ENCODE measurements at places on chromosomes 6 and 20.

DNA sequence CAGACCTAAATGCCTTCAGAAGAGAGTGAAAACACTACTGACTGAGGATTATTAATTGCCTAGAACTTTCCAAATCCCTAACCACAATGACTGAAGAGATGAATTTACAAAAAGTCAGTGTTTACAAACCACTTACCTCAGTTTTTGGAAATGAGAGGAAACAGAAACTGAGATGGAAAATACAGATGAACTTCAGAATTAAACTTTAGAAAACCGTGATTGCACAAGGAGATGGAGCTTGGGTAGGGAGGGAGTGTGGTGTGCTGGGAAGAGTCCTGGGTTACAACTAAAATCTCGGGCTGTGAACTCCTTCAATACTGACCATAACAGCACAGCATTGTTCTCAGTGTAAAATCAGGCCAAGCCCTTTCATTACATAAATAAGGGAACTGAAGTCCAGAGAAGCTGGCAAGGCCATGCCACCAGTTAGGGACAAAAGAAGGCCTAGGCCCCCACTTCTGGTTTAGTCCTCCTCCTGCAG lies 4.0 kb downstream of the ELMO2 start:
- no peak for DNase-seq

GRCh38 chr6:45500924-45501816 lies 123.4 kb upstream of the SUPT3H start:
- DNase-seq = no peak

DNA sequence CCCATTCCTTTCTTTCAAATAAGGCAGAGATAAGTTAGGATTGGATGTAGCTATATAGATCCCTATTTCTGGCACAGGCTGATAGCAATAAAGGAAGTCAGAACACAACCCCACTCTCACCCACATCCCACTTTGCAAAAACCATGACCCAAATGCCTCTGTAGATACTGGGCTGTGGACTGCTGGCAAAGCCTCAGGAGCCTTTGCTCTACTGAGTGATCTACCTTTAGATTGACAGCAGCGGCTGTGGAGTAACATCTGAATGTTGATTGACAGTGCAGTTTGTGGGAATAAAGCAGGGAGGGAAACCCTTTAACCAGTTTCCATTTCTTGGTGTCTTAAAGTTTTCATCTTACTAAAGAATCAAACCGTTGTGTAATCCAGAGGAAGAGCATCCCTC lies 6.7 kb upstream of the TMEM30A start:
- DNase-seq = no peak

- DNase-seq = no peak
Measured at GRCh38 chr20:33883164-33883563, 72.0 kb downstream of the CHMP4B start.

GRCh38 chr6:108570517-108570916 lies 9.8 kb downstream of the FOXO3 start:
- no peak for DNase-seq

DNA sequence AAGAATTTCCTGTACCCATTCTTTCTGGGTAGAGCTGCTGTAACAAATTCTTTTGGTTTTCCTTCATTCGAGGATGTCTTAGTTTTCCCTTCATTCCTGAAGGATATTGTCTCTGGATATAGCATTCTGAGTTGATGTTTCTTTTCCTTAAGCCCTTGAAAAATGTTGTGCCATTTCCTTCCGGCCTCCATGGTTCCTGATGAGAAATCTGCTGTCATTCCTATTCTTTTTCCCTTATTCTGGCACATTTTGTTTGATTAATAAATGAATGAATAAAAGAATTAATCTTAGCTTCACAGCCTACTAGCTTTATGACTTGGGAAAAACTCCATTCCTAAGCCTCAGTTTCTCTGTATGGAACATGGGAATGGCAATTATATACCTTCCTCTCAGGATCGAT lies 173.1 kb downstream of the EYA2 start:
- DNase-seq = no peak

GRCh38 chr6:96610019-96610418 lies 47.1 kb downstream of the FHL5 start:
- DNase-seq = no peak

DNA sequence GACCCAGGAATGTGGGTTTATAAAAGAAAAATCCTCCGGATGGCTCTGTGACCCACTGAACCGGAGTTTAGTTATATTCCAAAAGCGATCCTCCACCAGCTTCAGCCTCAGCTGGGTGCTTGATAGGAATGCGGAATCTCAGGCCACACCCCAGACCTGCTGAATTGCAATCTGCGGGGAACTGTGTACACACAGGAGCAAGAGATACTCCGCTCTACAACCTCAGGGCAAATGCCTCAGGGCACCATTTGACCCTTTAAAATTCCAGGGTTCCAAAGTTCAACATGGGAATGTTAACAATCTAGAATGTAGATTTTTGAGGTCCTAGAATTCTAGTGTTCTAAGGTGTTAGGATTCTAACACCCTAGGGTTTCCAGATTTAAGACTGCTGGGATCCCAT lies 10.8 kb downstream of the BPIFA2 start:
- no peak for DNase-seq

- no peak for DNase-seq
Measured at GRCh38 chr6:209432-210103, 82.7 kb upstream of the DUSP22 start.

DNA sequence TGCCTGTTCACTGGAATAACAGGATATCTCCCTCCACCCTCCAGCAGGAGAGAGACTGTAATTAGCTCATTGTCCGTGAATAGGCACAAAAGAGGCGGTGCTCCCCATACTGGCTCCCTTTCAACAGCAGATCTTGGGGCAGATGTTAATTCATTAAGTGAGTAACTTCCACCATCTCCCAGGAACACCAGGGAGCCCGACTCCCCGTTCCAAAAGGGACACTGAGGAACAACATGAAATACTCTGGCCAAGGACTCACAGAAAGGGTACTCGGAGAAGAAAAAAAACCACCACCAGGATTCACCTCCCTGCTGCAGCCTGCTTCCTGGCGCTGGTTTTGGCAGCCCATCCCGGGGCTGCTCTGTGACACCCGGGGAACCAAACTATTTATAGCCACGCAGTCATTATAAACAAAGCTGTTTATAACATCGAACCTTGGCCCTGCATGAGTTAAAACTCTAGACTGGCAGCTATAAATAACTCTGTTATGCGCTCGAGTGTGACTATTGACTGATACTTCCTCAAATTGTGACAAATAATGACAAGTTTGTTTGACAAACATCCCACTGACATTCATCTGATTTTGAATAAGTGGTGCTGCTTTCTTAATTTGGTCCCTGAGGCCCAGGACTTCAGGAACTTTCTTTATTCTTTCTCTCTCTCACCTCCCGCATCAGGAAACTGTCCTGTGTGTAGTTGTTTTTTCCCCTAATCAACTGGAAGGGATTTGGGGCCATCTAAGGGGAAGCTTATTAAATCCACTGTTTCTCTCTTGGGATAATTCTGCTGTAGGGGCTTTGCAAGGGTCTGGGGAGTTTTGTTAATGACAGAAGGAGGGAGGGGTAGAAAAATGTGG lies 521.6 kb downstream of the CD83 start:
- no peak for DNase-seq

GRCh38 chr6:43308101-43308989 lies at the start of gene CRIP3:
TSS of gene CRIP3 (minus strand) at chr6:43308826. CDS start at chr6:43308792, 34 bp downstream.
- DNase-seq = peak; percentile 17

GRCh38 chr20:19333563-19333962 lies 121.1 kb downstream of the SLC24A3 start:
- no peak for DNase-seq

- DNase-seq = no peak
Measured at GRCh38 chr20:10131732-10132345, 86.8 kb upstream of the SNAP25 start.

DNA sequence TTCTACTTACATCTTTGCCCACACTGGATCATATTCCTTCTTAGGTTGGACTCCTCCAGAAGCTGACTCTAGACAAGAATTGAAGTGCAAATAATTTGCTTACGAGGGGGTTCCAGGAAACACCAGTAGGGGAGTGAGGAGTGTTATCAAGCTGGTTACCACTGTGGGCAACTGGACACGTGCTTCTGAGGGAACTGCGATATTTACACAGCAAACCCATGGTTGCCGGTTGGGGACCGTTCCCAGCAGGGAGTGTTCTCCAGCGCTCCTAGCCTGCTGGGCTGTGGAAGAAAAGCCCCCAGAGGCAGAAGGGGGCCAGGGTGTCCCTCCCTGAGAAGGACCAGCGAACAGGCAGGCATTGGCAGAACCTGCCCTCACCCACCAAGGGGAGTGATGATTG lies 21.7 kb downstream of the MDFI start:
- no peak for DNase-seq

- DNase-seq = no peak
Measured at GRCh38 chr6:82954356-82954755, 111.3 kb downstream of the UBE3D start.

DNA sequence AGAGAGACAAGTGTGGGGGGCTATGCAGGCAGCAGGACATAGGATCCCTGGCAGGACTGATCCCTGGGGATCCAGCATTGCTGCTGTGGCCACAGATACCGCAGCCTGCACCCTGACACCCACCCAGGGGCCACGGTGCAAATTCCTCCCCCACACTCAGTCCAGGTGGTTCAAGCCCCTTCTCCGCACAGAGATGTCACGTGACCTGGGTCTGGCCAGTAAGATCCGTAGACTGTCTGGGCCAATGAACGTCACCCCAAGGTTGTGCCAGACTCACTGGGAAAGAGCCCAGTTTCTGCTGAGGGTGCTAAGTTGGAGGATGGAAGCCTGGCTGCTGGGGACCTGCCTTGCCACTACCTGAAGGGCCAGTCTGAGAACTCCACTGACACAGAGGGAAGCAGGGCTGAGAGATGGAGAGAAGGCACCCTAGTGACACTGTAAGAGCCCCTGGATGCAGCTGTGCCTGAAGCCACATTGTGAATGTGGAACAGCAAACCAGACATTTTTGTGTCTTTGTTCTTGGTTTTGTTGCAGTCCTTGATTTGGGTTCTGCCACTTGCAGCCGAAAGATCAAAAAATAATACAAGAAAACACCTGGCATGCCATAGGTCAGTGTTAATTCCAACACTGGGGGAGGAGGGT lies 228.6 kb downstream of the PREX1 start:
- DNase-seq = no peak

DNA sequence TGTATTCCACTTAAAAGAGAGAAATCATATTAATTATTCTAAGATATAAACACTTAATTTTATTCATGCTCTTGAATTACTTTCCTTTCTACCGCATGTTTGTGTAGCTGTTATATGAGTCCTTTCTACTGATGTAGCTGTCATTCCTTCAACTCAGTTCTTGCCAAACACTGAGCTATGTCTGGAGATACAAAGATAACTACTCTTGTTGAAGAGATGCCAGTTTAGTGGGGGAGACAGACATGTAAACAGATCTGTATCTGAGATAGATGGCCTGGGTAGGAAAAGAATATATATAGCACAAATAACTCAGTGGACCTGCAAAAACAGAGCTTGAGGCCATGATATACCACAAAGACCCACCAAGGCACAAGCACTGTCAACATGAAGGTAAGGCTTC lies 157.3 kb downstream of the BTBD9 start:
- DNase-seq = no peak

DNA sequence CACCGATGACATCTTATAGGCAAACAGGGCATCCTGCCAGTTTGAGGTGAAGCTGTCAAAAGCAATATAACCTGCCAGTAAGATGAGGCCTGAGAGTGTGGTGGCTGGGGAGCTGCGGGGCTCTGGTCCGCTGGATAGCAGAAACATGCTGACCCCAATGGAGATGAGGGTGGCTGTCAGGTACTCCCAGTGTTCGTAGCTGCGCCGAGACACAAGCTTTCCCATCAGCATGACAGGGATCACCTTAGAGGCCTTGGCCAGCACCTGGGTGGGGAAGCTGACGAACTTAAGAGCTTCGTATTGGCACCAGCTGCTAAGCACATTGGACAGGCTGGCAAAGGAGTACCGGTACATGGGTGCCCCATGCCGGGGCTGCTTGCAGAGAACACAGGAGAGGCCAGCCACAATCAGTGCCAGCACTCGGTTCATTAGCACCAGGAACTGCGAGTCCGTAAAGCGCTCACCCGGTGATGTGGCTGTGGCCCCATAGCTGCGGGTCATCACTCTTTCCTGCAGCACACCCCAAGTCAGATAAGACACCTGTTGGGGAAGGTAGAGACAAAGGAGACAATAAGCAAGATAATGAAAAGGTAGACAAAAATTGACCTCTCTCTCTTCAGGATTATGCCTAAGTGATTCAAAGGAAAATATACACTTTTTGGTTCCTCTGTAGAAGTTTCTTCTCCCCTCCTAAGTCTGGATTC lies 2.1 kb downstream of the SLC35B2 start:
- DNase-seq = no peak

- DNase-seq = no peak
Measured at GRCh38 chr6:101541894-101542293, 148.4 kb downstream of the GRIK2 start.

DNA sequence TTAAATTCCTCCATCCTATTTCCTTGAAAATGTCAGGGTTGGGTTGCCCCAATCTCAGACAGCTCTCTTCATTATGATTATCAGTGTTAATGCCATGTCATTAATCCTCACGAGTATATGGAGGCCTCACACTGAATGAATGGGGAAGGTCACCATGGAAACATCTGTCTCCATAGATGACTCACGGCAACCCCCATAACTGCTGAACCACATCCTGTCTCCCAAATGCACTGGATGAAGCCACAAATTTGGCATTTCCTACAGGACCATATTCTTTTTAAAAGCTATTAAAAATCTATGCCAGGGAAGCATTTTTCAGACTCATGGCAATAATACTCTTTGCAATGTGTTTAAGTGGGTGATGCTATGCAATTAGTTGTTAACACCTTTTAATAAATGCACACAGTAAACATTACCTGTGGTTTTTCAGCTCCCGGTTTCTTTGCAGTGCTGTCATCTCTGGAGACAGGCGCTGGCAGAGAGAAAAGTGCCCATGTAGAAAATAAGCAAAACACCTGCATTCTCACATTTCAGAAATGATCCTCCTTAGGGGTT lies 80.1 kb upstream of the PTPRK start:
- peak; percentile 91 for DNase-seq

DNA sequence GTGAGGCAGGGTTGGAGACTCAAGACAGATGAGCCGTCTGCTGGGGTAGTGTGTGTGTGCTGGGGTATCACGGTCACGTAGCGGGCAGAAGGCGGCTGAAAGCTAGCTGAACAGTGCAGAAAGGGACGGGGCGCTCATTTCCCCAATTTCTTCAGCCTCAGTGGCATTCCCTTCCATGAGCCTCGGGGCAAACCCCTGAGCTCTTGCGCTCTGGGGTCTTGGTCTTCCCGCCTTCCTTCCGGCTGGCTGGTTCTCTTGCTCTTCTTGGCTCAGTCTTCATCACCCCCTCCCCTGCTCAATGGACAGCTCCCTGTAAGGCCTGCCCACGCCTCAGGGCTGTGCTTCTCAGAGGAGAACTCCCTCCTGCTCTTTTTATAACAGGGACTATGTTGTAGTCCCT lies 15.5 kb upstream of the TMEM181 start:
- no peak for DNase-seq

- peak; percentile 97 for DNase-seq
Measured at GRCh38 chr20:17843246-17844132, 125.1 kb downstream of the SNX5 start.

DNA sequence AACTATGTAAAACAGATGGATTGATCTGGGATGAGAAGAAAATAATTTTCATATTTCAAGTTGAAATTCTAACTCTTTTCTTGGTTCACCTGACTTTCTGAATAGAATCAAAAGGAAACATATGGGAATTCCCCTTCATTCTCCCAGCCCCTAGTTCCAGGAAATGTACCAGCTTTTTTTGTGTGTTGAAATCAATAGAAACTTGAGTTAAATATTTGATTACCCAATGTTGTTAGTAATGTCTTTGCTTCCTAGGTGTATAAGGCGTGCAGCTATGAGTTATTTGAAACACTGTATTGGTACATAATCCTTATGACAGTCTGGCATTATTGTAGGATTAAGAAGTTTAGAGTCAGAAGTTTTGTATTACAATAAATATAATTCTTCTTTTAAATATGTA lies 21.5 kb downstream of the VNN2 start:
- DNase-seq = no peak

Measured in HS-27A (cell line).